ENCODE measurements at places on chromosomes 2 and 18. TPM values are rescaled to one million over a fixed set of nuclear protein-coding genes. Genes with fewer than 3 reads are reported as not detected.

ALK gene
- total RNA-seq, result 0.07 TPM

GPR45 gene
- total RNA-seq, result not detected

GPR148 gene
- total RNA-seq, result not detected

MRO gene
- 0.07 TPM for total RNA-seq

RGPD5 gene
- total RNA-seq, result 58.3 TPM

RAB6C gene
- not detected for total RNA-seq

FBXO15 gene
- 0.73 TPM for total RNA-seq

CXXC1 gene
- total RNA-seq, result 38.4 TPM

TBR1 gene
- not detected for total RNA-seq

SERPINB4 gene
- not detected for total RNA-seq

GALM gene
- 7.8 TPM for total RNA-seq

MC2R gene
- total RNA-seq, result not detected

Measured in smooth muscle cell of the pulmonary artery (primary cell).